ENCODE measurements at places on chromosomes 7 and 10.

DNA sequence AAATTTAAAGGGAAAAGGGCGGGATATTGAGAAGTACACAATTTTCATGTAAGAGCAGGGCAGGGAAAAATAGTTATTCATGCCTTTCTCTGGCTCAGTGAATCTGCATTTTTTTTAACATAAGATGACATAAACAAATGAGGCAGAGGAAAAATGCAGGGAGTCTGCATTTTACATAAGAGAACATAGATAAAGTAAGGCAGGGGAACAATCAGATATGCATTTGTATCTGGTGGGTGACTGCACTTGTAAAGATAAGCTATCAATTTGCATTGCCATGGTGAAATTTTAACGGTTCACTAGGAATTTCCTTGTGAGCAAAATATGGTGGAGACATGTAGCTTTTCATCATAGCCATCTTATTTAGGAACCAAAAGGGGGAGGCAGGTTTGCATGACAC, 33.5 kb downstream of the ALOX5 start:
- no peak for DNase-seq

DNA sequence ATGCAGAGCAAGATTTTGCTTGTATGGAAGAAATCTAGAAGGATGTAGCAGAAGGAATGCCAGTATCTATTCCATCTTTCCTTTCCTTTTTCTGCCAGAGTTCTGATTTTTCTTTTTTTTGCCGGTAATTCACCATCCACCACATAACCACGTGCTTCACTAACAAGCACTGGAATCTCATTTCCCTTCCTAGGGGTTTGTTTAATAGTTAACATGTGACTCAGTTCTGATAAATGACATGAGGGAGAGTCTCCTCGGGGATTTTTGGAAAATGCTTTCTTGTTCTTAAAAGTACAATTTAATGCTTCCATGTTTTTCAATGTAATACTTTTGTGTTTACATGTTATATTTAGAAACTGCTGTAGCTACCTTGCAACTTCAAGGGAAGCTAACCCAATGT, 590.2 kb downstream of the SH2D4B start:
- DNase-seq = no peak

GRCh38 chr10:102714621-102715455, at the start of gene SFXN2:
TSS of gene SFXN2 (plus strand) at chr10:102714636. CDS start at chr10:102726637, 12,001 bp downstream.
- peak; percentile 25 for DNase-seq

DNA sequence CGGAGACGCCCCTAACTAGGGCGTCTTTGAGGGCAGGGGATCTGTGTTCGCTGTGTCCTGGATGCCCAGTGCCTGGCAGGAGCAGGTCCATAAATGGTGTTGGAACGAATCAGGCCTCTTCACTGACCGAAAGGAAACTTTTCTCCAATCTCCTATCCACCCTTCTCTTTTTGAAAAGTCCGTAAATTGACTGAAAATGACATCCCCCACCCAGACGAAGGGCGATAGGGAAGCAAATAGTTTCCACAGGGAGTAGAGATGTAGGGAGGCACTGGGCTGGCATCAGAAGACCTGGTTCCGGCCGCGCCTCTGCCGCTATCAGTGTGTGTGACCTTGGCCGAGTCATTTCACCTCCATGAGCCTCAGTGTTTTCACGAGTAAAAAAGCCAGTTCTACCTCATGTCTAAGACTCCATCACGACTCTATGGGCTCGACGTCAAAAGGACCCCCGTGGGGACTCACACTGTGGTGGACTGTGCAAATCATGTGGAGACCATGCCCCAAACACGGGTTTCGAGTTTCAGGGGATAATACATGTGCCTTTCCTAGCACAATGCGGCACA, 497 bp upstream of the RAB11FIP2 start:
- no peak for DNase-seq

GRCh38 chr7:37433166-37433565, 15.5 kb downstream of the ELMO1 start:
- no peak for DNase-seq

DNA sequence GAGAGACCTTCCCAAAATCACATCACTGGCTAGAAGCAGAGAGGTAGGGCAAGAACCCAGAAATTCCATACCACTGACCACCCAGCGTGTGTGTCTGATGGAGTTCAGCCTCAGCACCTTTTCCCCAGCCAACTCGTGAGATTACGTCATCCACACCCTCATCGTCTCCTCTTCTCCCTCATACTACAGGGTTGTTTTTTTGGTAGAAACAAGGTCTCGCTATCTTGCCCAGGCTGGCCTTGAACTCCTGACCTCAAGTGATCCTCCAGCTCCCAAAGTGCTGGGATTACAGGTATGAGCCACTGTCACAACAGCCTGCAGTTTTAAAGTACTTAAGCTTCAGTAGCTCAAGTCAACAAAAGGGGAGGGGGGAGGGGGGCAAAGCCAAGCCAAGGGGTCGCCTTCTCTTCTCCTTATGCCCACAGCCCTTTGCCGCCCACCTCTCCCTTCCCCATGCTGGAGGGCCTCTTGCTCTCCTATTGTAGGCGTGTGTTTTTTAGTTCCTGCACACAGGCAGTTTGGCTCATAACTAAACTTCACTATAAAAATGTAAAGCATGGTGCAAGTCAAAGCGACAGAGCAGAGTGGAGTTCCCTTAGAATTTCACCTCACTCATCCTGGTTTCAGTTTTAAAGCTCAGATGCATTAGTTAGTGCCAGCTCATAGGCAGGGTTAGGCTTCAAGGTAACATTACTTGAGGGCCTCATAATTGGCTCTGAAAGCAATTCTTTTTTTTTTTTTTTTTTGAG, 5.2 kb upstream of the PRDX3 start:
- DNase-seq = no peak

- no peak for DNase-seq
Observed at GRCh38 chr10:99975106-99975829, 34.5 kb downstream of the DNMBP start.

DNA sequence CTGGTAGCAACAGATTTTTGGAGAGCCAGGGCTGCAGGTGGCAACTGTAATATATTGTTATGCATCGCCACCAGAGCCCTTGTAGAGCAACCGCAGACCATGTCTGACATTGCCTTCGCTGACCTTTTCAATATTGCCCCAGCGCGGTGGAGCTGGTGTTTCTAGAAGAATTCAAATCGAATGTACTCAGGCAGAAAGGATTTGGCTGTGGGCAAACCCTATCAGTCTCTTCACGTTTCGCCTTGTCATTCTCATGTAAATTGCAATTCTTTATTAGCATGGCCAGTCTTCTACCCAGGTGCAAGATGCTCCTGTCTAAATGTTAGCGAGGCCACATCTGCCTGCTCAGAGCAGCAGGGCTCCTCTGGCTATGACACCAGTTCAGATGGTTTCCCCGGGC, 490.2 kb upstream of the AUTS2 start:
- no peak for DNase-seq

DNA sequence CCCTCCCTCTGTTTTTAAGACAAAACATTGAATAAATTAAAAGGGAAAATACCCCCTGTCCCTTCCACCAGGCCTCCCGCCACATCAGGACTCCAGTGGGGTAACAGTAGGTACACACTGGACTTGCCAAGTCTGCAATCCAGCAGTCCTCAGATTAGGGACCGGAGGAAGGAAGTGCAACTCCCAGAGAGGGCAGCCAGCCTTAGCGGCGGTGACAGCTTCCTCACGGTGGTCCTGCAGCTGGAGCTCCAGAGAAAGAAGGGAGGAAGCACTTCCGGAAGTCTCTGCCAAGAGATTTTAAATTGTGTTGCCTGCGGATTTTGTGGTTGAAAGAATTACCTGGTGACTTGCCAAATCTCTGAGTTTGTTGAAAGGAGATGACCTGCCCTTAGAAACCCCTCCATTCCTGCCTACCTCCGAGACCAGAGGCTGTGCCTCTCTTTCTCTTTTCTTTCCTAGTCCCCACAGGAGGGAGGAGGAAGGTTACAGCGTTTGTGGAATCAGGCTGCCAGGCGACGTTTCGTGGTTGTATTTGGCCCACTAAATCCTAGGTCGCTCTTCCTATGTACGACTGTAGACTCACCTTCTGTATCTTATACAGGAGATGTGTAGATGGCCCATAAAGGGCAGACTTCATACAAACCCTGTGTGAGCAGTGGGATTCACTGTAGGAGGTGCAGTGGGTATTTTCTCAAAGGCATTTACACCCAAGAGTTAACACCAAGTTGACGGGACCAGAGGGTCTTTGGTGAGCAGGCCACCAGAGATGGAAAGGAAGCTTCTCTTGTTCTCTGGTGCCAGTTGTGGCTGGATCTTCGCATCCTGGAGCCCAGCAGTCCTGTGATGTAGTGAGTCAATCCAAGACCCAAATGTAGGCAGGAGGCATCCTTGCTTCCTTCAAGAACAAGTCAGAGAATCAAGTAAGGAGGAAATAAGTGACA, 77.9 kb downstream of the INSIG1 start:
- no peak for DNase-seq

- no peak for DNase-seq
Observed at GRCh38 chr10:22148961-22149360, 68.9 kb downstream of the EBLN1 start.

GRCh38 chr7:97081521-97082300, 35.8 kb upstream of the SDHAF3 start:
- DNase-seq = no peak

- no peak for DNase-seq
Observed at GRCh38 chr10:123743441-123744223, 77.5 kb downstream of the GPR26 start.

- DNase-seq = no peak
Observed at GRCh38 chr10:283140-283479, 147.9 kb downstream of the ZMYND11 start.

- no peak for DNase-seq
Observed at GRCh38 chr7:77661816-77662215, 34.4 kb upstream of the RSBN1L start.

DNA sequence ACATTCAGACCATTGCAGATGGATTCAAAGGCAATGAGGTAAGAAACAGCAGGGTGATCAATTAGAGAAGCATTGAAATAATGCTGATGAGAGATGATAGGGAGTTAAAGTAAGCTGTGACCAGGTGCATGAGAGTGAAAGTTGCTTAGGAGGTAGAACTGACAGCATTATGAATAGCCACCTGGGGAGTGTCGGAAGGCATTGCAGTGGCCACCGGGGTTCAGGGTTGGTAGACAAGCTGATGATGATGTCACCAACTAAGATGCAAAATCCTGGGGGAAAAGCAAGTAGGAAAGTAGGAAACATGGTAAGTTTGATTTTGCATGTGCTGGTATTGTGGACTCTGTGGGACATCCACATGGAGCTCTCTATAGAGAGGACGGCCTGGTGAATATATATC, 211.9 kb upstream of the ETV1 start:
- DNase-seq = no peak

Data from activated T-helper 1 cell treated with anti-CD3 and anti-CD28 coated beads, Interleukin-2, amount 50 U/mL, for 16 hours (primary cell).